ENCODE measurements at places on chromosomes 3 and 15.
A peak's percentile ranks its signal among the peaks of the same experiment; 100 is the strongest.

GRCh38 chr15:45393851-45394250 lies 15.5 kb upstream of the GATM start:
- DNase-seq: no peak

- no peak for DNase-seq
These were observed 11.7 kb downstream of the LRRFIP2 start for GRCh38 chr3:37162501-37163245.

- no peak for DNase-seq
These were observed 226.0 kb upstream of the P2RY1 start for GRCh38 chr3:152608696-152609594.

GRCh38 chr15:92822216-92823144 lies 77.6 kb upstream of the CHD2 start:
- DNase-seq: no peak

DNA sequence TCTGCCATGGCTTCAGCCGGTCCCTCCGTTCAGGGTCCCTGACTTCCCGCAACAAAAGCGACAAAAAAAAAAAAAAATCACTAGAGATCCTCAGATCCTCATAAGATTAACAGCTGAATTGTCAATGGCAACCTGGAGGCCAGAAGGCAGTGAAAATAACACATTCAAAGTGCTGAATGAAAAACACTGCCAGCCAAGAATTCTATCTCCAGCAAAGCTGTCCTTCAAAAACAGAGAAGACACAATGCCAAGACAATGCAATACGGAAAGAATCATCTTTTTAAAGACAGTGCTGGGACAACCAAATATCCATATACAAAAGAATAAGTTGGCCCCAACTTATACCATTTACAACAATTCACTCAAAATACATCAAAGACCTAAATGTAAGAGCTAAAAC lies 21.6 kb downstream of the MTHFS start:
- no peak for DNase-seq

DNA sequence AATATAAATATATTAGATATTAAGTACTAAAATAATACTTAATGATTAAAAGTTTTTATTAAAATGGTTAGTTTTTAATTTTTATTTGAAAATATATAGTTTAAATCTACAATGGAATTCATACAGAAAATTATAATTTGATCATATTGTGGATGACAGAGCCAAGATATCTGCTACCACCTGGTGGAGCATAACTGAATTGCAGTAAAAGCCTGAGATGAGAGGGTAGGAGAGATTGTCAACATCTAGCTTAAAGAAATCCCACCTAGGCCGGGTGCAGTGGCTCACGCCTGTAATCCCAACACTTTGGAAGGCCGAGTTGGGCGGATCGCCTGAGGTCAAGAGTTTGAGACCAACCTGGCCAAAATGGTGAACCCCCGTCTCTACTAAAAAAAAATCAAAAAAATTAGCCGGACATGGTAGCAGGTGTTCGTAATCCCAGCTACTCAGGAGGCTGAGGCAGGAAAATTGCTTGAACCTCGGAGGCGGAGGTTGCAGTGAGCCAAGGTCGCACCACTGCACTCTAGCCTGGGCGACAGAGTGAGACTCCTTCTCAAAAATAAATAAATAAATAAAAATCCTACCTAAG lies 25.1 kb upstream of the CSTA start:
- DNase-seq: no peak

GRCh38 chr3:194330579-194330978 lies 20.5 kb downstream of the CPN2 start:
- peak; percentile 68 for DNase-seq

DNA sequence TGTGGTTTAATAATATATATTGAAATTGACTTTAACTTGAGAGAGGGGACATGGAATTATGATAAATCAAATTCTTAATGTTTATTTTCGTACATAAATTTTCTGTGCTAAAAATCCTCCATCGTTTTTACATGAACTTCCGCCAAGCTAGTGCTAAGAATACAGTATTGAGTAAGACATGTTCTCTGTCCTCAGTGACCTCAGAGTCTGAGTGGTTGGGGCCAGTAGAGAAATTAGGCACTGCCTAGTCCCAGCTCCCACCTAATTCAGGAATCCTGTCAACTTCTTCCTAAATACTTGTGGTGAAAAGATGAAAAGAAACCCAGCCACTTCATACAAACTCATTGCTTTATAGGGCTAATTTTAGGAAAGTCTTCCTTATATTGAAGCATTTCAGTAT lies 110.3 kb downstream of the PPP2R3A start:
- DNase-seq: no peak

GRCh38 chr15:44529864-44530604 lies 6.9 kb upstream of the EIF3J start:
- no peak for DNase-seq

DNA sequence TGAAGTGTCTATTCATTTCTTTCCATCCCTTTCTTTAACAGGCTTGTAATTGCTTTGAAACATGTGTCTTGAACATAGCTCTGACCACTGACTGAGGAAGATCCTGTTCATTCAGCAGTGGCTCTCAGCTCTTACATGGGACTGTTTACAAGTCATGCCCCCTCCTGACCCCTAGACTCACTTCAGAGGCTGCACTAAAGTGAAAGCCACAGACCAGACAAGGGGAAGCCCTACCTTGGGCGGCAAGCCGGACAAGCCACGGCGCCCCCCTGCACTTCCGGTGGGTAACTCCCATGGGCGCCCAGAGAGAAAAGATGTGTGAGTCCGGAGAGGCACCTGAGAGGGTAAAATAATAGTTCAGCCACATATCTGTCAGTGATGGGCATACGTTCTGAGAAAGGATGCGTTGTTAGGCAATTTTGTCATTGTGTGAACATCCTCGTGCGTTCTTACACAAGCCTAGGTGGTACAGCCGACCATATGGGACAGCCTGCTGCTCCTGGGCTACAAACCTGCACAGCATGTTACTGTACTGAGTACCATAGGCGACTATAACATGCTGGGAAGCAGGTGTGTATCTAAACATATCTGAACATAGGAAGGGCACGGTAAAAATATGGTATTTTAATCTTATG lies 116.2 kb downstream of the CHSY1 start:
- no peak for DNase-seq

- peak; percentile 18 for DNase-seq
These were observed 524.1 kb upstream of the CFAP20DC start for GRCh38 chr3:59573911-59574310.

DNA sequence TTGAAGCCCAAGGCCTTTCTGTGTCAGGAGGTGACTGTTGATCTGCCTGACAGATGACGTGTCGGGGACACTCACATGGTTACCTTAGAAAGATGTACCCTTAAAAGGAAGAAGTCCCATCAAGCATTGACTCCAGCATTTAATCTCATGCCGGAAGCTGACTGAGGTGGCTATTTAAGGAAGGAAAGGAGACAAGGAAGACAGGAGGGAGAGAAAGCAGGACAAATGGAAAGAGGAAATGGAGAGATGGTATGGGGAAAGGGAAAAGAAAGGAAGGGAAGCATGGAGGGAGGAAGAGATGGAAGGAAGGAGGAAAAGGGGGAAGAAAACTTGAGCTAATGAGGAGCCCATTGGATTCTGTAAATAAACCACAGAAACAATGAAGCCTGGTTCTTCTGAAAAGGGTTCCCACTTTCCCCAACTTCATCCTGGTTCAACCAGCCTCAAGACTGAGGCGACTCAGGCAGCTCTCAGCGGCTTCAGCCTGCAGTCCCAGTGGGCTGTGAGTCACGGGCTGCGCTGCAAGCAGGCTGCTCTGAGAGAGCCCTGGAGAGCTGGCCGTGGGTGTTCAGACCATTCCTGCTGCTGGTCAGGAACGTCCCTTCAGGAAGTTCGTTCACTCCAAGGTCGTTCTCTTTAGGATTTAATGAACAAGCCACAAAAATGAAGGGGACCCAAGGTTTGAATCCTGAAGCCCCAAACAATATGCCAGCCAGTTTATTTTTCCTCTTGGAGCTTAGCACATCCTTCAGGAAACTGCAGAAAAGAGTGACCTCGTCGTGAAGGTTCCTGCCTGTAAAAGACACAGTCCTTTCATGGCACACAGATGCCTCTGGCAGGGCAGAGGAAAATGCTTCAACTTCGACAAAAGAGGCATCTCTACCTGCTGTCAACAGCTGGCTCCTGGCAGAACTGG lies 69.6 kb upstream of the THBS1 start:
- peak; percentile 63 for DNase-seq

- no peak for DNase-seq
These were observed 294.3 kb downstream of the LRTM1 start for GRCh38 chr3:54633444-54634121.

DNA sequence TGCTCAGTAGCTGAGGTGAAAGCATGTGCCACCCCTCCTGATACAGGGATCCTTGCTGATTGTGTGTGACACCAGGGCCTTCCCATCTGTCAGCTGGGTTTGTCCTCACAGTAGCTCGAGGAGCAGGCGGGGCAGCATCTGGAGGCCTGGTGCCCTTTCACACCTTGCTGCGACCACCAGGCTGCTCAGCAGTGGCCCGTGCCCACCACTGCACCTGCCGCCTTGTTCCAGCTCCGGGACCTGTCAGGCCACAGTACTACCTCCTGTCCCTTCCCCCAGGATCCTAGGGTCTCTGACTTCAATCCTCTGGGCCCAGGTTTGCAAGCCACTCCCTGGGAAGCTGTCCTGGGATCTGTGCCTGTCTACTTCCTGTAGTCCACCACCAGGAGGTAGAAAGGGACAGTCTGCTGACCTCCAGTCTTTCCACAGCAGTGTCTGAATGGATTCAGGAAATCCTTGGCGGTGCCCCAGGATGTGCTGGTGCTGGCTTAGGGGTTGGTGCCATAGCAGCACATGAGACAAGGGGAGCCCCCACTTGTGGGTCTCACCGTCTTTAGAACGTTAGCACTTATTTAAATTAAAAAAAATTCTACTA lies 27.5 kb downstream of the APBA2 start:
- DNase-seq: no peak

- DNase-seq: no peak
These were observed 552.6 kb downstream of the NSUN3 start for GRCh38 chr3:94615275-94616065.

DNA sequence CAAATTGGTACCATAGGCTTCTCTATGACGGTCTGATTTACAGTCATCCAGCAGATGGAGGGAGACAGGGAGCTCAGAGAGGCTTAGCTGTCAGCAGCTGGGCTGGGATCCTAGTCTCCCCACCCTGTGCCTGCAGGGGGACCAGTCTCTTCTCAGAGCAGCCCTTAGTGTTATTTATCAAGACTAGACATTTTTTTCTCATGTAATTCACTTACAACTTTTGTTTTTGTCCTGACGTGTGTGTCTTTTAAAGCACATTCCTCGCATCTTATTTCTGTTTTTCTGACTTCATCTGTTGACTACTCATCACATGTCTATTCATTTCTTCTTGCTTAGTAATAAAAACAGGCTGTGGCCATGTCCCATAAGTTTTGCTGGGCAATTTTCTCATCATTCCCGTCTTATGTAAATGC lies 116.1 kb downstream of the KLF13 start:
- DNase-seq: no peak

- DNase-seq: no peak
These were observed 401.7 kb downstream of the NLGN1 start for GRCh38 chr3:173799060-173799816.

DNA sequence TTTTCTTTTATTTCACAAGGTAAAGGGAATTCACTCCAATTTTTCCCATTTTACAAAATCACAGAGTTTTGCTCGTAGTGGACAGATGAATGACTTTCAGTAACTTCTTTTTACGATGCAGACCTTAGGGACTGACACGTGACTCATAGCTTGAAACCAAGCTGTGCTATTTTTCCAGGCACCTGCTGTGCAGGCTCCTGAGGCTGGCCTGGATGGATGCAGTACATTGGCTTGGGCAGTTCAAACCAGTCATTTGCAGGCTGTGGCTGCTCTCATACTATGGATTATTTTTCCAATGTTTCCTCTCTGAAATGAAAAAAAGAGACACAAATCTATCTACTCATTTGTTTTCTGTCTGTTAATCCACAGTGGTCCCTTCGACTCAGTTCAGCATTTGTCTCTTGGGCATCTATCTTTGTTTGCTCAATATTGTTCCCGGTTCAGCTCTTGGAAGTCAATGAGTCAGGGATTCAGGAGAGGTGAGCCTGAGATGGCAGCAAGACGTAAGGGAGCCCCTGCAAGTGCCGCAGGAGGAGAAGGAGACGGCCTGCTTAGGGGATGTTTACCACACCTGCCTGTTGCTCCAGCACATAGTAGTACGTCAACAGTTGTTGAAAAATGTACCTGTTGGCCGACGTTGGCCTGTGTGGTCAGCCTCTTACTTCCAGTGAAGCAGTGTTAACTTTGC lies 92.8 kb downstream of the SV2B start:
- DNase-seq: no peak

GRCh38 chr3:78794431-78794830 lies 973.4 kb downstream of the ROBO1 start:
- DNase-seq: no peak

DNA sequence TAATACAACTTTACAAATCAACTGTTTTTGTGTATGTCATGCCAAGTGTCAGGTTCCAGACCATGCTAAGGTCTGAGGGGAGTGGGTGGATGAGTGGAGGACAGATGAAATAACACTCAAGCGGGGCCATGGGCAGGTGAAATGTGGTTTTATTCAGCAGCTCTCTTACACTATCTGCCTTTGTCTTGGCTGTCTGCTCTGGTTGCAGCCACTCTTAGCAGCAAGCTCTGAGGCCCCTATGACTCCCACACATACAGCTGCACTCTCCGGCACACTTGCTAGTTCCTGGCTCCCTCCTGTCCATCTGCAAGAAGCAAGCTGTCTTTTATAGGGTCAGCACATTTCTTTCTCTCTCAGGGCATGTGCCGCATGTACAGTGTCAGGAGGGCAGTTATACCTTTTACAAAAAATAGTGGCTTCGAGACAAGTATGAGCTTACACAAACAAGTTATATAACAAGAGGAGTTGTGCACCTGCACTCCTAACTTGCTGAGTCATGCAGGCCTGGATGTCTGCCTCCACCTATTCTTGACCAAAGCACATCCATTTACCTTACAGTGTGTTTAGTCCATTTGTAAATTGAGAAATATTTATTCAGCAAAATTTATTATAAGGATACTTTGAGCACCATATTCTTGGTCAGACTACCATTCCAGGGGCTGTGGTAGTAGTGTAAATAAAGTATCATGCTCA lies 683.7 kb upstream of the CBLB start:
- DNase-seq: no peak

GRCh38 chr15:73538123-73538522 lies 95.1 kb downstream of the NPTN start:
- DNase-seq: no peak

GRCh38 chr3:72068621-72069020 lies 283.7 kb upstream of the PROK2 start:
- no peak for DNase-seq
